Naive thymus-derived CD8-positive, alpha-beta T cell (primary cell): ENCODE measurements at places on chromosomes 16 and 17.
A peak's percentile ranks its signal among the peaks of the same experiment; 100 is the strongest.

GRCh38 chr16:17265154-17265553 lies 205.6 kb downstream of the XYLT1 start:
- no peak for DNase-seq

GRCh38 chr17:34009912-34010311 lies 245.2 kb upstream of the CCL2 start:
- no peak for DNase-seq

- DNase-seq, result no peak
Observed at GRCh38 chr16:81371106-81371505, 56.3 kb downstream of the GAN start.

- no peak for DNase-seq
Observed at GRCh38 chr17:35740216-35740615, 8.8 kb downstream of the RASL10B start.

- DNase-seq, result peak; percentile 19
Observed at GRCh38 chr17:61904094-61904710, 23.6 kb downstream of the INTS2 start.

DNA sequence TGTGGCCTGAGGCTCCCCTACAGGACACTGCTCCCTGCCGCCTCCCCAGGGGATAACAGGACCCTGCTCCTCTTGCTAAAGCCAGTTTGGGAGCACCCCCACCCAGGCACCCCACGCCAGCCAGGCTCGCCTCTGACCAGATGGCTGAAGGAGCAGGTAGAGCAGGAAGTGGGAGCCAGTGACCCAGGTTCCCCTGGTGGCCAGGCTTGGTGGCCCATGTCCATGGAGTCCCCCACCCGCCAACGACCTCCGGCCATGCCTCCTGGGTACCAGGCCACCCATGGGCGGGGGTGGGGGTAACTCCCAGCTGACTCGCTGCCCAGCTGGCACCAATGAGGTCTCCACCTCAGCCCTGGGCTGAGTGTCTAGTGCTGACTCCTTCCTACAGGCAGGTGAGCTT lies 10.0 kb downstream of the BCAR1 start:
- DNase-seq, result no peak

DNA sequence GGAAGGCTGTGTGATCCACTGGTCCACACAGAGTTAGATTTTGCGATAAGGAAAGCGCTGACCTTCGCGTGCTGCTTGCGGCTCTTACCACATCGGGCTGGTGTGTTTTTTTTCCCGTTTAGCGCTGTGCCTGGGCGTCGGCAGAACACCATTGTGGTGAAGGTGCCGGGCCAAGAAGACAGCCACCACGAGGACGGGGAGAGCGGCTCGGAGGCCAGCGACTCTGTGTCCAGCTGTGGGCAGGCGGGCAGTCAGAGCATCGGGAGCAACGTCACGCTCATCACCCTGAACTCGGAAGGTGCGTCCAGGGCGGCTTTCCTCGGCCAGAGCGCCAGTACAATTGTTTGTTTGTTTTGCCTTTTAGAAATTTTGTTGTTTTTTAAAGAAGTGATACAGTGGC lies 54.7 kb downstream of the BANP start:
- no peak for DNase-seq

GRCh38 chr16:15810411-15810810 lies 46.4 kb downstream of the MYH11 start:
- DNase-seq, result no peak

- no peak for DNase-seq
Observed at GRCh38 chr16:48123104-48123788, 32.5 kb downstream of the ABCC12 start.

DNA sequence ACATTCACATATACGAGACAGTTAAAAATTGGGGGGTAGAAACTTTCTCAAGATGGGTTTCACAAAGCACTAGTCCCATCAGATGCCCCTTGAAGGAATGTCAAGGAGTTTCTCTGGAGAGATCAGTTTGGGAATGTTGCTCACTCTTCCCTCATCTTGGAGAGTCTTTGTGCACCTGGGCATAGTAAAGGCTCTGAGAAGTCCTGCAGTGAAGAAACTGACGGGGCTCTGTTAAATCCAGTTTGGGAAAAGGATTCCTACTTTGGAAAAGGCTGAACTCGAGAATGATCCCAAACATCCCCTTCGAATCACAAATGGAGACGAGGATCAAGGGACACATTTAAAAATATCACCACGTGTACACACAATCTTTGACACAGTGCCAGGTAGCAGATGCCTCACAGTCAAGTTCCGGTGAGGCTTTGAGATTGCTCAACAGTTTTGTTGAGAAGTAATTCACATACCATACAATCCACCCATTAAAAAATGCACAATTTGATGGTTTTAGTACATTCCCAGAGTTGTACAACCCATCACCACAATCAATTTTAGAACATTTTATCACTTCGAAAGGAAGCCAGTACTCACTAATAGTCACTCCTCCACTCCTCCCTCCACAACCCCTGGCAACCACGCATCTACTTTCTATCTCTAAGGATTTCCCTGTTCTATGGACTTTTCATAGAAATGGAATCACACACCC lies 203.4 kb upstream of the FOXF1 start:
- DNase-seq, result no peak

DNA sequence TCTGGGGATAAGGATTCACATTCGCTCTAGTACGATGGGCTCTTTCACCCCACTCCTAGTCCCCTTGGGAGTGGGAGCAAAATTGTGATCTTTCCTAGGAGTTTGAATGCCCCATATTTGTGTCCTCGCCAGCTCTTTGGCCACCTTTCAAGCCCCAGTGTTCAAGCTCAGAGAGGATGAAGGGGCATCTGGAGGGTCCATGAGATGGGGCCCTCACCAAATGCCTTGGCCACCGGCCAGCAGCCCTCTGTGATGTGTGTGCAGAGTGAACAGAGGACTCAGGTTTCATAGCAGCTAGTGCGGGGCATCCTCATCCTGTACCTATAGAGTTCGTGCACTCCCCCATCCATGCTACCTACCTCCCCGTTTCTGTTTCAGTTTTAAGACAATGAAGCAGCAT lies 140.6 kb downstream of the RAB11FIP4 start:
- no peak for DNase-seq
